ENCODE measurements at places on chromosomes 2 and 18. TPM values are rescaled to one million over a fixed set of nuclear protein-coding genes. Genes with fewer than 3 reads are reported as not detected.

DNA sequence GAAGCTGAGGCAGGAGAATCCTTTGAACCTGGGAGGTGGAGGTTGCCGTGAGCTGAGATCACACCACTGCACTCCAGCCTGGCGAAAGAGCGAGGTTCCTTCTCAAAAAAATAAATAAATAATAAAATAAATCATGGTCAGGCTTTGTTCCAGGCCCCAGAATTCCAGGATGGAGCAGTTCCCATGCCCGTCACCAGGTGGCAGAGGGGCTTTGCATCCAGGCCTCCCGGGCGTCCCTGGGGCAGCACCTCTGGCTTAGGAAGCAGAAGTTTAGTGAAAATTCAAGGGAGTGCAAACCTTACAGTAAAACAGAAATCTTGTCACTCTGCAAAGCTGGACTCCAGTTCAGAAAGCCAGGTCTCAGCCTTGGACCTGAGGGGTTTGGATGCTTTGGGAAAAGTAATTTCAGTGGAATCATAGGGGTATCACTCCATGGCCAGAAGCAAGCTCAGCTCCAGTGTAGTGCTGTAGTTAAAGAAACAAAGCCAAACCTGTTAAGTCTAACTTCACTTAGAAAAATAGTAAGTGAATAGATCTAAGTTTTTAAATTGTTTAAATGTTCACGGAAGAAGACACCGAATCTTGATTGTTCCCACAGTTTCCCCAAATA lies 512.7 kb downstream of the CMPK2 start:
- H3K27ac ChIP-seq = no peak overlapping the region
- H3K27me3 ChIP-seq = no peaks in the 10 kb centered on the region
- H3K4me1 ChIP-seq = no peaks in the 10 kb centered on the region
- DNase-seq = peak; percentile 68
- no peak overlapping the region for H3K4me3 ChIP-seq

DNA sequence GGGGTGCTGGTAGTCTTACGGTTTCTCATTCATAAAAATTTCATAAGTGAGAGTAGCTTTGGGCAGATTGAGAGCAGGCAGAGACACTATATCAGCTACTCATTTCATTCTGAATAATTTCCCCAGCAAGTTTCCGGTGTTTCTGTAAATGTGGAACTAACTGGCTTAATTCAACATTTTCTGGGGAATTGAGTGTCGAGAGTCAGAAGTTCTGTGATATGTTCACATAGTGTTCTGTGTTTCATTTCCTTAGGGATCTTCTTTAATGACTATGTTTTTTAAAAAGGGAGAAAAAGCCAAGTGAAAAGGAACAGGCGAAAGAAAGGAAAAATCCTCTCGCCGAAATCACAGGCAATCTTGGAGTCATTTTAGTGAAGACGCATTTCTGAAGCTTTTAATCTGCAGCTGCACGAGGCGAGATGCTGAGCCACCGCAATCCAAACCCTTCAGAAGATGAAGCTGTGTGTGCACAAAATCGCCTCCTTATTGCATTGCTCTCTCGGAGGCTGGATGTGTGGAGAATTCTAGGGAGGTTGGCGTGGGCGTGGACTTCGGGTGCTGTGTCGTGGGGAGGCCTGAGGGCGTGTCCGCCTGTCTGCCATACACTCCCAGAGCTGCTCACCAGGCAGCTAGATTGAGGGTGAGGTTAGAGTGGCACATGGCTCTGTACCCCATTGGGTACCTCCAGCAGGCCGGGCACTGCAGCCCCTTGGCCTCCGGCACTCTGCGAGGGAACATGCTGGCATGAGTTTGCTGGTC lies 38.4 kb upstream of the HDAC4 start:
- DNase-seq = no peak
- no peaks in the 10 kb centered on the region for H3K4me1 ChIP-seq
- H3K27me3 ChIP-seq = no peaks in the 10 kb centered on the region
- no peak overlapping the region for H3K4me3 ChIP-seq
- H3K36me3 ChIP-seq = no peaks in the 10 kb centered on the region

DNA sequence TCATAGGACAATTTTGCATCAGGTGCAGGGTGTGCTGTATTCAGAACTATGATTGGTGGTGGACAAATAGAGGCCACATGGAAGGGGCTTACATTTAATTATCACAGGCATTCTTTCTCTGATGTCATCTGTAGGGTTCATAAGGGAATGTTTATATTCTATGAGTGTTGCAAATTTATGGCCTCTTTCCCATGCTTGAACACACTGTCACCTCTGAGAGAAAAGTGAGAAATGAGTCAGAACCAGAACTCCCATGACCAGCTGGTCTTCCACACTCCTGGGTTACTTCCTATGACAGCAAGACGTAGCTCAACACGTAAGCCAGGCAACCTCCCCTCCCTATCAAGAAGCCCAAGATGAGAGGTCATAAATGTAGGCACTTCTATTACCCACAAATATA lies 310.8 kb downstream of the PIEZO2 start:
- no peaks in the 10 kb centered on the region for H3K36me3 ChIP-seq
- no peak for DNase-seq
- H3K4me1 ChIP-seq = no peaks in the 10 kb centered on the region
- H3K27ac ChIP-seq = no peak overlapping the region

GRCh38 chr2:41863062-41863461 lies 184.8 kb upstream of the PKDCC start:
- H3K27me3 ChIP-seq = no peaks in the 10 kb centered on the region
- peaks cover 3% of the 10 kb centered on the region for H3K4me1 ChIP-seq
- no peak for DNase-seq
- H3K27ac ChIP-seq = no peak overlapping the region

DNA sequence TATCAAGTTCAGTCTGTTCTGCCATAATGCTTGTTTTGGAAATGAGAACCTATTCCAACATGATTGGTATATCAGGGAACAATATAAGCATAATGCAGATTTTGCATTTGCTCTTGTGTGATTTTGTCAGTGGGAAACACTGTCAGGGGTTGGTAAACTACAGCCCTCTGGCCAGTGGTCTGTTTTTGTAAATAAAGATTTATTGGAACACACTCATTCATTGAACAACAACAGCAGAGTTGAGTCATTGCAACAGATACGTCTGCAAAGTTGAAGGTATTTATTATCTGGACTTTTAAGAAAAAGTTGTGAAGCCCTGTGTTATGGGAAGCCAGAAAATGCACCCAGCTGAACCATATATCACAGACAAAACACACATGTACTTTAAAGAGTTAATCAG lies 83.1 kb downstream of the MCFD2 start:
- H3K4me3 ChIP-seq = no peak overlapping the region
- no peaks in the 10 kb centered on the region for H3K27me3 ChIP-seq
- no peak overlapping the region for H3K27ac ChIP-seq
- no peak for DNase-seq
- no peaks in the 10 kb centered on the region for H3K36me3 ChIP-seq

GRCh38 chr2:36616947-36617346 lies 19.0 kb upstream of the FEZ2 start:
- no peak overlapping the region for H3K4me3 ChIP-seq
- H3K36me3 ChIP-seq = no peaks in the 10 kb centered on the region
- no peak for DNase-seq

DNA sequence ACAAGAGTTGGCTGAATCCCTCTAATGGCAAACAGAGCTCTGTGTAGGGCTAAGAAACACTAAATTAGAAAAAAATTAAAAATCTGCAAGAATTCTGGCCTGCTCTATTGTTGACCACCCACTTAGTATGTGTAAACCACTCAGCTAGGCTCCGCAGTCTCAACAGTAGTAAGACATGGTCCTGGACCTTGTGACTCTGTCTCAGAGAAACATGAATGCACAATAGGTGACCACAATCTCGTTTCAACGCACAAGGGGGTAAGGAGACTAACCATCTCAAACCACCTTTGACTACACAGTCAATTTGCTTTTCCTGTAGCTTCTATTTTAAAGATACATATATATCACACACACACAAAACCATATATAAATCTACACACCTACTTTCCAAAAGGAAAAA lies 16.5 kb downstream of the SEPTIN10 start:
- H3K36me3 ChIP-seq = no peaks in the 10 kb centered on the region
- no peak for DNase-seq
- H3K27ac ChIP-seq = no peak overlapping the region
- no peak overlapping the region for H3K4me3 ChIP-seq
- no peaks in the 10 kb centered on the region for H3K27me3 ChIP-seq

DNA sequence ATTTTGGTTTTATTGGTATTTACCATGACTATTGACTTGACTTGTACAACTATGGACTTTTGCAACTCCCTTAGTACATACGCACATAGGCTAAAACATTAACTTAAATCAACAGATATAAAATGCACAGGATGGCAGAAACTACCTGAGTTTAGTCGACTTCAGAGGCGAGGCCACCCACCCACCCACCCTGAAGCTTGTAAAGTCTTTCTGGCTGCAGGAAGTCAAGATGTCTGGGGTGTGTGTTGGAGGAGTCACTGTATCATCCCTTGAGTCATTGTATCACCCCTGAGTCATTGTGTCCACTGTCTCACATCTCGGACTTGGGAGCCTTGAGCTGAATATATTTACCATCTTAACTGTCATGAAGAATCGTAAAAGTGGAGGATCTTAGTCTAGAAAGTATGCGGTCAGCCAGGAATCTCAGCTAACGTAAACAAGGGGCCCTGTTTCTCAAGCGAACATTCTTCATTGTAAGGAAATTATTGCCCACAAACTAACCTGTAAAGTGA lies 140.0 kb upstream of the ST6GAL2 start:
- no peak for DNase-seq
- no peaks in the 10 kb centered on the region for H3K4me1 ChIP-seq
- no peak overlapping the region for H3K4me3 ChIP-seq
- no peak overlapping the region for H3K27ac ChIP-seq
- H3K36me3 ChIP-seq = no peaks in the 10 kb centered on the region

DNA sequence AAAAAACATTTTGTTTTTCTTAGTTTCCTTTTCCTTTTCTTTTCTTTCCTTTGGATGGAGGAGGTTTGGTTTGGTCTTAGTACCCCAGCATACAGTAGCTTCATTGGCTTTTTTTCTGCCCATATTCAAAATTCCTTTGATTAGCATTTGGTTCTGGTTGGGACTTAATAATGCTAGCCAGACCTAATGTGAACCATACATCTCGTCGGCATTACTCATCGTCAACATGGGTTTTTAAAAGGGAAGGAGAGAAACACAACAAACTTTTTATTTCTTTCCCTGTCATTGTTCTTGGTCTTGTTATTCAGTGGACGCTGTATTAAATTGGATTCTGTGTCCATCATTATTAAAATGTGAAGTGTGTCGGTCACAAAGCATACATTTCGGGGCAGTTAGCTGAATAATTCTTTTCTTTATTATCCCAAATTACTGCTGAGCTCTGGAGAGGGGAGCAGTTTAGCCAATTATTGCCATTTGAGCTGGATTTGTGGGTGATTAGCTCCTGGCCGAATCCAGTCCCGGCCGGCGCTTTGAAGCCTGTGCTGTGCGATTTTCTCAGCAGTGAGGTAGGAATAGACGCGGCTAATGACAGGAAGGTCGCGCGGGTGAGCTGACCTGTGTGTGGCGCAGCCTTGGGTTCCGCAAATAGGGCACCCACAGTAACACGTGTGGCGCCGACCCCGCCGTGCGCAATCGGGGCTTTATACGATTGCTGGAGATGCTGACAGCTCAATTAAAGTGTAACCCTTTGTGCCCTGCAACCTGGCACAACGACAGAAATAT lies 303.3 kb downstream of the GBX2 start:
- H3K4me3 ChIP-seq = no peak overlapping the region
- peak; percentile 55 for DNase-seq
- no peaks in the 10 kb centered on the region for H3K36me3 ChIP-seq
- H3K27me3 ChIP-seq = no peaks in the 10 kb centered on the region
- H3K4me1 ChIP-seq = peaks cover 4% of the 10 kb centered on the region

DNA sequence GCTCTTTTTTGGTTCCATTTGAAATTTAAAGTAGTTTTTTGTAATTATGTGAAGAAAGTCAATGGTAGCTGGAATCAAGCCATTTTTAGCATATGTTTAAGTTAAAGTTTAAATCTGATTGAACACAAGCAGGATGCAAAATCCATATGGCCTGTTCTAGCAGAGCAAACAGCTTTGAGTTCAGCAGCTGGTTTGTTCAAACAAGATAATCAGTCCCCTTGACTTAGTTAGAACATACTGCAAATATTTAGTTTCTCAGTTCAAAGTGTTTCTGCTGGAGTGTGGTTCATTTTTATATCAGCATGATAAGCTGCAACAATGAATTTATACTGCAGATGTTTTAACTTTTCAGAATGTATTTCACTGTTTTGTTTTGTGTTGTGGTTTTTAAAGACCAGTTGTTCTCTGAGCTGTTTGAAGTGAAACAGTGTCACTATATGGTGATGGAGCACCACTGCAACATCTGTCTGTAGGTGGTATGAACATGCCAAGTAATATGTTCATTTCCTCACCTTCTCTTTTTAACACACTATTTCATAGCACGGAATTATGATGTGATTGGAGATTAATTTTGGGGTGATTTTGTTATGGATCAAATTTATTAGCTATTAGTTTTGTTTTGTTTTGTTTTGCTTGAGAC lies 125.3 kb downstream of the COL4A4 start:
- H3K36me3 ChIP-seq = peaks cover 2% of the 10 kb centered on the region
- H3K27me3 ChIP-seq = no peaks in the 10 kb centered on the region
- no peak for DNase-seq
- H3K27ac ChIP-seq = no peak overlapping the region
- no peaks in the 10 kb centered on the region for H3K4me1 ChIP-seq

GRCh38 chr2:208326016-208326415 lies 60.0 kb downstream of the PIKFYVE start:
- H3K27me3 ChIP-seq = no peaks in the 10 kb centered on the region
- DNase-seq = no peak
- H3K27ac ChIP-seq = no peak overlapping the region
- no peaks in the 10 kb centered on the region for H3K4me1 ChIP-seq

DNA sequence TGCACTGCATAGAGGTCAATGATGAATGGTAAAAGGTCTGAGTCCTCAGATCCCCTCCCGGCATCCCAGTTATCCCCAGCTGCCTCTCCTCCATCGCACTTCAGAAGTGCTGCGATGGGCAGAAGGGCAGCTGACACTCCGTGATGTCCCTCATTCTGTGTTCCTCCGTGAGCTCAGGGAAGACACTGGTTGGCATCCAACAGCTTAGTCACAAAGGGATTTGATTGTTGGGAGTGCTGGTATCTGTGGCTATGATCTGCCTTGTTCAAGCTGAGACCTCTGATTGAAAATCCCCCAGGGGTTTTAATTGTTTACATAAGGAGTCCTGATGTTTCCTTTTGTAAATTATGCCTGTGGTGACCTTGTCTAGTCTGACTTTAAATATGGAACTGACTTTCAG lies 19.0 kb upstream of the SAG start:
- H3K4me1 ChIP-seq = no peaks in the 10 kb centered on the region
- H3K4me3 ChIP-seq = no peak overlapping the region
- H3K36me3 ChIP-seq = peaks cover 63% of the 10 kb centered on the region
- no peaks in the 10 kb centered on the region for H3K27me3 ChIP-seq
- DNase-seq = no peak

GRCh38 chr18:59767732-59768131 lies 70.5 kb upstream of the CCBE1 start:
- H3K27ac ChIP-seq = no peak overlapping the region
- no peaks in the 10 kb centered on the region for H3K36me3 ChIP-seq
- no peaks in the 10 kb centered on the region for H3K27me3 ChIP-seq
- H3K4me1 ChIP-seq = no peaks in the 10 kb centered on the region
- H3K4me3 ChIP-seq = no peak overlapping the region

SULT1C4 gene
- 24.7 TPM for total RNA-seq

PRLH gene
- not detected for total RNA-seq

PLEK gene
- 17.3 TPM for total RNA-seq

IMPA2 gene
- total RNA-seq = 157 TPM

Measured in kidney (tissue), 22 donors.